ENCODE measurements at places on chromosomes 4 and X.

GRCh38 chr4:8308144-8308543, 38.6 kb downstream of the HTRA3 start:
- no peak for DNase-seq

GRCh38 chr4:120053911-120054310, 12.7 kb downstream of the MAD2L1 start:
- no peak for DNase-seq

- no peak for DNase-seq
Observed at GRCh38 chr4:182418054-182418734, 175.0 kb downstream of the TENM3 start.

DNA sequence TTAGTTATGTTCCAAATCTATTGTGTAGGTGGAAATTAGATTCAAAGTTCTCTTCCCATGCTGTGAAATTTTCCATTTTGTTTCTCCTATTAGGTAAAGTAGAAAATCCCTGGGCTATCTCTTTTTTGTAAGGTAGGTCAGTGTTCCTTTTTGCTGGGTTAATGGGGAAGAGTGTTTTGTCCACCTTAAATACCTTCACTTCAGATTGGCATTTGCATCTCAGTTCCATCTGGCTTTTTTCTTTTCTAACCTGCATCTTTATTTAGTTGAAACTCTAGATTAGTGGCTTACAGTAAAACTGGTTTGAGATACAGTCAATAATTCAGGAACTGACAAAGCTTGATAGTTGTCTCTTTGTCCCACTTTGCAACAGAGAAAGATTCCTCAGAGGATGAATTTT, 1115.8 kb downstream of the PDHA2 start:
- DNase-seq: no peak

- DNase-seq: peak; percentile 7
Observed at GRCh38 chr4:110049951-110050925, 137.6 kb downstream of the EGF start.

DNA sequence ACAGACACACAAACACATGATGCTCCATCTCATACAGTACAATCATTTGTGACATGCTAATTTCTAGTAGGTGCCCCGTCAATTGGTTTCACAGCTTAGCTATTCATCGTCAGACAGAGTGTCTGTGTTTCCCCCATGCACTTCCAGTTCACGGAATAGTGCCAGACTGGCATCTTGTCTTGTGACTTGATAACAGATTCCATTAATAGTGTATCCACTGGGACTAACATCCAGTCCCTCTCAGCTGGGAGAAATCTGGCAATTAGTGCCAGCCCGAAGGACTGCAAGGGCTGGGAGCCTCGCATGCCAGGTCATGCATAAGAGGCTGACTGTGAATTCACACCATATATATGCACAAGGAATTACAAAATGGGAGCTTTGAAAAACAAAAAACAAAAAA, 20.2 kb upstream of the GATB start:
- DNase-seq: no peak

DNA sequence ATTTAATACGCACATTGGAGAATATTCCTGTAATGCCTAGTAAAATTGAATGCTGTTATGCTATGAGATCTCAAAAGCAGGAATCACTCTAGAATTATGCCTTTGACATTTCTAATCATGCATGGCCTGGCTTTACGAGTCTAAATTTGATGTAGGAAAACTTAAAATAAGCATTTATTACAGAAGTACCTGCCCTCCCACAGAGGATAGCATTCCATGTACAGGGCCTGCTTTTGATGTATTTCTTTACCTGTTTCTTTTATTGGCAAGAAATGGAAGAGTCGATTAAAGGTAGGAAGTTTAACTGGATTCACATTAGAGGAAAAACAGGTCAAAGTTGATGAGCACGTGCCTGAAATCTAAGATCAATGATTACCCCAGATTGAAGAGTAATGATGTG, 219.5 kb downstream of the PCDH7 start:
- no peak for DNase-seq

- no peak for DNase-seq
Observed at GRCh38 chrX:38881066-38881465, 79.8 kb downstream of the MID1IP1 start.

DNA sequence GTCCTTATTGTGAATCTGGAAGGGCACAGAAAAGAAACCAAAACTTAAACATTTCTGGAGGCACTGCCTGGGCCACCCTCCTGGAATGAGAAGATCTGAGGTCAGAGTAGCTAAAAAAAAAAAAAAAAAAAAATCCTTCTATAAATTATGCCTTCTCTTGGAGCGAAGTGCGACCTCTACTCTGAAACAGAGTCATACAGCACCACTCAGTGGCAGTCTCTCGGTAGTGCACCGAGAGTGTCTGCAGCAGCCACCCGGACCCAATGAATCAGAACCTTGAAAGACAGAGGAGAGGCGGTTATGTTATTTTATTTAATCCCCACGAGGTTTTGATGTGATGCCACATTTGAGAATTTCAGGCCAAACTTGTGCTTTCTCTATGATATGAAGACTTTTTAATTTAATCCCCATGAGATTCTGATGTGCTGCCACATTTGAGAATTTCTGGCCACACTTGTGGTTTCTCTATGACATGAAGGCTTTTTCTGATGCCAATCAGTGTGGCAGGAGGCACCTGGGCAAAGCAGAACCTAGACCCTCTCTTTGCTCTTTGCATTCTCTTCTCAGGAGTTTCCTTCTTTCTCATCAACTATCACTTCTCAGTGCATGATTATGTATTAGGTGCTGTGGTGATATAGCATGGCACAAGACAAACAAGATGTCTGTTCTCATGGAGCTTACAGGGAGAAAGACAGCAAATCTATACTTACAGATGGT, 5.6 kb upstream of the CT47C1 start:
- DNase-seq: peak; percentile 21

DNA sequence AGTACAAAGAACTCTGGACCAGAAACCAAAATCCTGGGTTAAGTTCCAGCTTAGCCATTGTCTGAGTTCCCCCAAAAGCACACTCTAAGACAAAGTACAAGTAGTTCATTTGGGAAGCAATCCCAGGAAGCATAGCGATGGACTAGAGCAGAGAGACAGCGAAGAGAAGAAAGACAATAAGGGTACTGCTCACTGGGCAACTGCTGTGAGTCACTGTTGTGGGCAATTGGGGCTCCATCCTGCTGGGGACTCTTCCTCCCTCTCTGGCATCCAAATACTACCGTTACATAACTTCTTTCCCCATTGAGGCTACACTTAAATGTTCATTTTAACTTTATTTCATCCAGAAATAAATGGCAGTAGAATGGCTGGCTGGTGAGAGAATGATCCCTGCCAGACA, 14.1 kb downstream of the SRPX start:
- DNase-seq: no peak

GRCh38 chr4:84944947-84945346, 21.5 kb downstream of the WDFY3 start:
- no peak for DNase-seq

GRCh38 chr4:89411539-89412309, 104.1 kb upstream of the GPRIN3 start:
- DNase-seq: no peak

DNA sequence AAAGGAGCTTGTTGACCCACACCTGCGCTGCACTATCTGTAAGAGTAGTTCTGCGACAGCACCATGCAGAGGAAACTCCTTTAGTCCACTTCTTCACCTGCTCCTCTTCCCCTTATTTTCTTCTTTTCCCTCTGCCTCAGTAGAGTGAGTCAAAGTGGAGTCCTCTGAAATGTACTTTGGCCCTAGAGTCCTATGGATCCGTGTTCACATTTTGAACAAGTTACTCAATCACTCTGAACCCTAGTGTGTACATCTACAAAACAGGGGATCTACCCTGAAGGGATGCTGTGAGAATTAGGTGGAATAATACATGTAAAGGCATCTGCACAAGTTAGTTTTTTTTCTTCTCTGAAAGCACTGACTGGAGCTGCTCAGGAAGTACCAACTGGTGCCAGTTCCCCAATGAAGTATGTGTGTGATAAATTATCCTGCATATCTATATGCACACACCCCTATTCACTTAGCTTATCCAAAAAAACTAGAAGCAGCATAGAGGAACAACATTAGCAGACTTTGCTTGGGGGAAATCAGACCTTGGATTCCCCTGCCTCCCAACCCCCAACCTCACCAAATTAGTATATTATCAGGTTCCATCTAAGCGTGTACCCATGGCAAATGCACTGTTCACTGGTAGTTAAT, 118.5 kb upstream of the FAM9C start:
- DNase-seq: no peak

DNA sequence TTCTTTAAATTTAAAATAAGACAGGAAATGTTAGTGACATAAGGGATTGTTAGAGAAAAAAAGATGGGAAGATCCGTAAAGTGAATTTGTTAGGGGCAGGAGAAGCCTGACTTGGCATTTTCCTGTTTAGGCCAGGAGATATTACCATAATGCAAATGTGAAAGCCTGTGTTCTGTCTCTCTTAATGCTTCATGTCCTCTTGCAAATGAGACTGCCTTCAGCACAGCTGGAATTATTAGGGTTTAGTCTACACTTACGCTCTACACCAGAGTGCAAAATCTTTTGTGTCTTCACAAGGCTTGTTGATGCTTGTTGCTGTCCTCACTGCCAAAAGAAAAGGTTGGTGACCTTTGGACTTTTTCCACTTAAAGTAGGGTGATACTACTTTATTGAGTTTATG, 56.8 kb downstream of the JADE1 start:
- no peak for DNase-seq

- DNase-seq: no peak
Observed at GRCh38 chr4:79492148-79492547, 84.1 kb upstream of the GK2 start.

- no peak for DNase-seq
Observed at GRCh38 chr4:14532436-14532835, 469.8 kb upstream of the CPEB2 start.

DNA sequence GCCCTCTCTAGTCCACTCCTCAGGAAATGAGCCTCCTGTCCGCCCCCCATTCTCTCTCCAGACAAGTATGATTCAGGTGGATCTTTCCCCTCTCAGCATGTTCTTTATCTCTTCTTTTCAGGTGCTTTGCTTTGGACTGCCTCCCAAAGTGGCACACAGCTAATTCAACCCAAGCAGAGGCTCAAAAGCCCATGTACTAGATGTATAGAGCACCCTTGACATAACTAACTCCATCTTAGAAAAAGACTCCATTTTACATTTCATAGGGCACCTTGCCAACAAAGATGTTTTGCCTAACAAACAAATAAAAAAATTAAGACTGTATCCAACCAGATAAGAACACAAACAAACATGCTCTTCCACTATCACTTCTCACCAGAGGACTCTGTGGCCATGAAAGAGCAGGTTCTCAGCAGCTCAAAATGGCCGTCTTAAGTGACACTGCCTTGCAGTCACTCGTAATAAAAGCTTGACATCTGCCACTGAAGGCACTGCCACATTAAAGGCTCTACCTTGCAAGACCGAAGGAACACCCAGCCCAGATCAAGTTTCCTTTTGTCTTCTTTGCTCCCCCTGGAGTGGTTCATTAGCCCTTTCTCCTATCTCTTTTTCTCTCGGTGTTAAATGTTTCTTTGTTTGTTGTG, 84.9 kb upstream of the TAB3 start:
- no peak for DNase-seq

DNA sequence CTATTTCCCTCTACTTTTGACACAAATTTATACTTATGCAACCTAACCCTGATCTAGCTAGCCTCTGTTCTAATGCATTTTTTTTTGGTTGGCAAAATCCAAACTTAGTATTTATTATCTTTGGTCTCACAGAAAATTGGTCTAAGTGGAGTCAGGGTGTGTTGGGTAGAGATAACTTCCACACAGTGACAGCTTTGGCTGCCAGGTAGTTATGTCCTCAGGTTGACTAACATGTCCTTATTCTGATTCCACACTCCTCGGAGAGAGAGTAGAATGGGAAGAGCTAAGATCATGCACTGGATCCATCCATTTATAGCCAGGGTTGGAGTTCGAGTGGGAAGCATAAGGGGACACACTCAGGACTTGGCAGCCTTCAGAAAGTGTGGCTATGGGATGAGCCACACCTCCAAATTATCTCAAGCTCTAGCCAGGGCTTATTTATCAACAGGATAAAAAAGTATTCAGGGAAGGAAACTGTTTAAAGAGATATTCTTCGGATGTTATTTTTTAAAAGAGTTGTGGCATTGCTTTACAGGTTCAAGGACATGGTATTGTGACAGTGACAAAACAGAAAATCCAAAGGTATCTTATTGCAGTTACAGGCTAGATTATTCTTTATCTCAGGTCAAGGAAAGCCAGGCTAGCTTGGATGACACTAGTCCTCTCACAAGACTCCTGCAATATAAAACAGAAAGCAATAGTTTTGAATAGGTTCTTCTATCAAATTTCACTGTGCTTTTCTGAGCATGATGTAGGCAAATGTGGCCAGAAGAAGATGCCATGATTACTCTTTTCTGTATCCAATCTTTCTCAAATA, 51.5 kb downstream of the NPY1R start:
- DNase-seq: no peak

DNA sequence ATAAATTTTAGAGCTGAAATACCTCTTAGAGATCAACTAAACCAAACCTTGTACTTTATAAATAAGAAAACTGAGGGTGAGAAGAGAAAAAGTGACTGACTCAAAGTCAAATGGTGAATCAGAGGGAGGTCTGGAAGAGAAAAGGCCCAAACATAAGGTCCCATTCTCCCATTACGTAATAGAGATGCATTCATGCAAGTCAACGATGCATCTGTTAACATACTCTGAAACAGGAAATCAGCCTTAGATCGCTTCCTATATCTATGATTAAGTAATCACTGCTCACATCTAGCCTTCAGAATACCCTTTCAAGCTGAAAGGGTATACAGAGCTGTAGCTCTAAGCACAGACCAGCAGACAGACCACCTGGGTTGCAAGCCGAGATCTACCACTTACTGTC, 6.5 kb downstream of the RNF150 start:
- no peak for DNase-seq

- DNase-seq: no peak
Observed at GRCh38 chr4:108337923-108338322, 169.2 kb upstream of the LEF1 start.

GRCh38 chr4:2092669-2093053, 33.5 kb downstream of the NAT8L start:
- DNase-seq: no peak

All from stimulated activated CD8-positive, alpha-beta memory T cell treated with anti-CD3 and anti-CD28 coated beads, Interleukin-15, amount 100 ng/mL, for 48 hours (primary cell).